ENCODE measurements at places on chromosomes 7 and 10.

GRCh38 chr10:125149036-125149679, 11.2 kb downstream of the CTBP2 start:
- no peak for DNase-seq

GRCh38 chr10:65675236-65675635, 1250.6 kb upstream of the LRRTM3 start:
- no peak for DNase-seq

- DNase-seq, result no peak
Measured at GRCh38 chr7:67636348-67637022, 639.9 kb downstream of the TYW1 start.

- DNase-seq, result peak; percentile 62
Measured at GRCh38 chr7:128933180-128933891, 4.4 kb upstream of the IRF5 start.

- DNase-seq, result no peak
Measured at GRCh38 chr7:31788445-31788844, 101.4 kb downstream of the PPP1R17 start.

- DNase-seq, result no peak
Measured at GRCh38 chr7:27516421-27516820, 146.3 kb downstream of the HIBADH start.

DNA sequence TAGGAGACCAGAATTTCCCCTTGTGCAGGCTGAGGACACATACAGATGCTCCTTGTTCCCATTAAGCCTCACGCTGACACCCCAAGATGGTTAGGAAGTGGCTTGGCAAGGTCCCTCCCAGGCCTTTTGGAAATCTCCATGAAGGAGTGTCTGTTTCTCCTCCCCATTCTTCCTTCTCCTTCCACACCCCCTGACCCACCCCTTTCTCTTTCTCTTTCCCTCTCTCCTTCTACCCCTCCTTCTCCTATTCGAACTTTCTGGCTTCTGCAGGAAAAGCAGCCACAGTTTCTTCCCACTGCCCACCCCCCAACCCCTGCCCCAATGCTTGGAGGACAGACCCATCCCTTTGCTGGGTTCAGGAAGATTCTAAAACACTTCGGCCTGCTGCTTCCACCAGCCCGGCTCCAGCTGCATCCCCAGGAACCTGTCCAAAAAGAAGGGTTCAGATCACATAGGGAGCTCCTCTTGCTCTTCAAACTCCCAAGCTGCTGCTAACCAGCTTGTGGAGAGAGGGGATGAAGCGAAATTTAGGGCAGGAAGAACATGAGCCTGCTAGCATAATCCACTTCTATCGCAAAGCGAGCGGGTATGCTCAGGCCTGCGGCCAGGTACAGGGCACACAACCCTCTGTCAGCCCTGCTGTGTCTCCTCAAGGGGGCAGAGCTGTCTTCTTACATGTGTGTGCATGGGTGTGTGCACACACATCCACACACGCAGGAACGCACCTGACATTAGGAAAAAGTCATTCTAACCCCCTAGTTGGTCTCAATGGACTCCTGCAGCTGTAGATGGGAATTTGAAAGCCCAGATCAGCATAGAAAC, 80.4 kb downstream of the PPP1R3C start:
- no peak for DNase-seq

- no peak for DNase-seq
Measured at GRCh38 chr10:102615361-102615760, 28.9 kb upstream of the TRIM8 start.

DNA sequence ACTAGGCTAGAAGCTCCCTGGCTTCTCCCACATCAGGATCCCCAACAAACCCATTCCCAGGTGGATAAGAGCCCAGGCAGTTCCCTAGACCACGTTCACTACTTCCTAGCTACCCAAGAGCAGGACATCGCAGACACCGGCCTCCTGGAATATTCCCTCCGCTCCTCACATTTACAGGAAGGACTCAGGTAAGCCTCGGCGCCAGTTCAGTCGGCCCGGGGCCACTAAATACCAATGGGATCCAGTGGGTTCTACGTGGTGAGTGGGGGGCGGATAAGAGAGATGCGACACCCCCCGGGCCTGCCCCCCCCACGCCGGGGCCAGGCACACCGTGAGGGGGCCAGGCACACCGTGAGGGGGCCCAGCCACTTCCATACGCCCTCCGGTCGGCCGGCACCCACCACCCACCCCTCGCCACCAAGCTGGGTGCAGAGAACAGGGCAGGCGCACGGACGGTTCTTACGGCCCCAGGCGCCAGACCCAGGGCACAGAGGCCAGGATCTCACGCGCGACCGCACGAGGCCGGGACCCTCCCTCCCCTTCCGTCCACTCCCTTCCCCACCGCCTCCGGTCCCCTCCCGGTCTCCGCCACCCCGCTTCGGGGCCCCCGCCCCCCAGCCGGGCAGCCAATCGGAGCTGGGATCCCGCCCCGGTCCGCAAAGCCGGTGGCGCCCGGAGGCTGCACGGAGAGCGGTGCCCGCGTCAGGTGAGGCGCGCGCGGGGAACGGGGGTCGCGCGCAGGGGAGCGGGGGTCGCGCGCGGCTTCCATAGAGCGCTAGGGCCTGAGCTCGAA, at the start of gene BLVRA:
TSS of gene BLVRA (plus strand) at position 652 of the 793 bp plus-strand sequence. CDS start 12,479 bp downstream, outside the sequence.
- DNase-seq, result peak; percentile 71

DNA sequence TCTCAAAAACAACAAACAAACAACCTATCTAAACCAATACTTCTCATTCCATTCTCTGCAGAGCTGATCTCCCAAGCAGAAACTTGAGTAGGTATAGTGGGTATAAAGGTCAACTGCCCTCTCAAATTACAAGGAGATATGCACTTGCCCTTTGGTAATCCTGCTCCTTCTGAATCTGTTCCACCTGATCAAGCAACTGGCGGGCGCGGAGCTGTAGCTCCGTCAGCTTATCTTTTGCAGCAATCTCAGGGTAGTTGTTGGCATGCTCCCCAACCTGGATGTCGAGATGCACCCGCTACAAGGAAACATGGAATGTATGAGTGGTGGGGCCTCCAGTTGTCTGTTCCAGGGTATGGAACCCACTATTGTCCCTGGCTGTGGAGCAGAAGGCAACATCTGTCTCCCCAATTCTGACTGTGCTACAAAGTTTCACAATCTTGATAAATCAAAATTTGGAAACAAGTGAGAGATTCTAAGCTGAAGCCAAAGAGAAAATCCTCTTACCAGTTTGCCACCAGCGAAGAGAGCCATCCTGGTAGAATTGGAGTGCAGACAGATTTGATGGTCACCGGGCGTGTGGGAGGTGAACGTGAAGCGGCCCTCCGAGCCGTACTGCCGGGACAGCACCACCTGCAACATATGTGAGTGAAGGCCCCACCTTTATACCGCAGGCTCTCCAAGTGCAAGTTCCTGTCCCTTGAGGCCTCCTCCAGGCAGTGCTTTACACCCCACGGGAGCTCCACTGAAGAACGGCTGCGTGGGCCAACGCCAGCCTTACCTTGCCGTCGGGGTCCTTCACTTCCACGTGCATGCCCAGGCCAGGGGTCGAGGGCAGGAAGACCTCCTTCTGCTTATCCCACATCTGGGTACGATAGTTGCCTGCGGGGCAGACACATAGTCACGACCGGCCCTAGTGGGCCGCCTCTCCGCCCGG, 819 bp downstream of the TMED4 start:
- DNase-seq, result peak; percentile 68

GRCh38 chr10:21246178-21246577, 279.3 kb downstream of the SKIDA1 start:
- no peak for DNase-seq

DNA sequence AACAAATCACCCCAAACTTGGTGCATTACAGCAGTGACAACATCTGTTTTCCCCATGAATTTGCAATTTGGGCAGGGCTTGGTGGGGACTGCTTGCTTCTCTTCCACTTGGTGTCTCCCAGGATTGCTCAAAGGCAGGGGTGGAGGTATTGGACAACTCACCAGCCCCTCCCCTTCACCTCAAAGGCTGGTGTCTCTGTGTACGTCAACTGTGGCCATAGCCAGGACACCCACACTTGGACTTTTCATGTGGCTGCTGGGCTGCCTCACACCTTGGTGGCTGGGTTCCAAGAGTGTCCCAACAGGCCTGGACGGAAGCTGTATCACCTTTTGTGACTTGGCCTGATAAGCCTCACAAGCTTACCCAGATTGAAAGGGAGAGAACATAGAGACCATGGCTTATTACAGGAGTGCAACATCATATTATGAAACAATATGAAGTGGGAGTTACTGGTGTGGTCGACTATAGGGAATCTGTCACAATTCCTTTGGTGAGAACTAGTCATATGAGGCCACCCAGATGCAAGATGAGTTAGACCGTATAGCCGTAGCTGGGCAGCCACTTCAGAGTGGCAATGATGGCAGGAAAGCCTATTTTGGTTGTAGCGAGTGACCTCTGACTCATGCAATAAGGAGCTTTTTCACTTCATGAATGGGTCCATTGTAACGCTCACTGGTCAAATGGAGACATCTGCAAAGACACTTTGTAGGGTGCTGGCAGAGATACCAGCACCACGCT, 187.6 kb upstream of the ITGB1 start:
- DNase-seq, result no peak

GRCh38 chr10:127012769-127013152, 107.5 kb downstream of the DOCK1 start:
- DNase-seq, result no peak

GRCh38 chr7:45036796-45037195, 36.8 kb downstream of the CCM2 start:
- no peak for DNase-seq

- peak; percentile 56 for DNase-seq
Measured at GRCh38 chr7:26156451-26157420, 4.7 kb downstream of the NFE2L3 start.

DNA sequence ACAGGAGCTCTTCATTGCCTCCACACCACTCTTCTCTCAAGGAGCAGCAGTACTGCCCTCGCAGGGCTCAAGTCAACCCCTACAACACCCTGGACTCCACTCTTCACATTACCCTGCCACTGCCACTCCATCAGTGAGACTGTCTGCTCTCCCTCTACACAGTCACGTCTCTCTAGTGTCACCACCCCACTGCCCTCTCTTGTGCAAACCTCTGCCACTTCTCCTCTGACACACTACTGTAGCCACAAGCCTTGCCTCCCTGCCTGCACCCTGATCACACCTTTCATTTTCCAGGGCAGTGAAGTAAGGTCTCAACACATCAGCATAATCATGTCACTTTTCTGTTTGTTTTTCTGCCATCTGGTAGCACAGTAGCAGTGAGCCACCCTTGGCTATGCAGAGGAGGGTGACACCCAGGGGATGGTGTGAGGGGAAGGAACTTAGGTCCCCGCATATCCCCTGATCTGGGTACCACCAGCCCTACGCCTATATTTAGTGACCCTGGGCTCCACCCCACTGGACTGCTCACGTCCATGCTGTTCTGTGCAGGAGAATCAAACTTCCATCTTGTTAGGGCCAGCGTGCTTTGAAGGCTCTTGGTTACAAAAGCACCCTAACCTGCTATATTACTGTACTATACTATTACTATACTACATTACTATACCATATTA, 1.6 kb downstream of the C10orf143 start:
- peak; percentile 19 for DNase-seq

GRCh38 chr7:97064972-97065587, 40.4 kb upstream of the DLX5 start:
- DNase-seq, result peak; percentile 37

DNA sequence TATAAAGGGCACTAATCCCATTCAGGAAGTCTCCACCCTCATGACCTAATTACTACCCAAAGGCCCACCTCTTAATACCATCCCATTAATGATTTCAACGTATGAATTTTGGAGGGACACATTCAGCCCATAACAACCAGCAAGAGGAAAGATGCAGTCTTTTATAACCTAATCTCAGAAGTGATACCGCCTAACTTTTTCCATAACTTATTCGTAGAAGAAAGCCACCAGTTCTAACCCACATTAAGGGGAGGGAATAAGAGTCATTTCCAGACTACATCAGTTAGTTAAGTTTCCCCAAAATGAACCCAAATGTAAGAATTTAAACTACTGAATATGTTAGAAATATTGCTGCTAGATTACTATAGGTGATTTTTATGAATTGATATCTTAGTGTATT, 32.1 kb upstream of the LHFPL3 start:
- no peak for DNase-seq

DNA sequence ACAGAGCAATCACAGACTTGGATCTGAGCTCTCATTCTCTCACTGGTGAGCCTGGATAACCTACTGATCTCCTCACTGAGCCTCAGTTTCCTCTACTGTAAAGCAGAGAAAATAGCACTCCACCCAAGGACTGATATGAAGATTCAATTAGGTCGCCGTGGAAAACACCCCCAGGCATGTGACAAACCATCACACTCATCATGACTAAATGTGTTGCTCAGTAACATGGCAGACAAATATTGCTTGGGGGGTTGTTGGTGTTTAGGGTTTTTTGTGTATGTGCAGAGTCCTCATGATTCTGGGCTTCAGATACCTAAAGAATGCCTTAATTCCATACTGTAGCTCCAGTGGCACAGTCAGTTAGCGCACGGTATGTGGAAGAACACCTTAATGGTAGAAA, 122.1 kb upstream of the TCF7L2 start:
- no peak for DNase-seq

DNA sequence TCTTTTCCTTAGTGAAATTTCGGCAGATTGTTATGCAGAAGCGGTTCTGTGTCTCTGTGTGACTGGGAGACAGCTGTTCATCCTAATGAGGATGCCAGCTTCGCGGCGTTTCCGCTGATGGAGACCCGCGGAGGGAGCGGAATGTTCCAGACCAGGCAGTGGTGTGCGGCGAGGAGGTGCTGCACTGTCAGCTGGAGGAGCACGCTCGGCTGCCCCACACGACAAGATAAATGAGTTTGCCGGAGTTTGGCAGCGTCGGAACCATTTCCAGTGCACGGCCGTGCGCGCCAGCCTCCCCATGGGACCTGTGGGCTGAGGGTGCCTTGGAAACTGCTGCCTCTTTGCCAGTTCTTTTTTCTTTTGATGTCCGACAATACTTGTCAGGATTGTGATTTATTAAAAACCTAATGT, 64.6 kb downstream of the WDR37 start:
- no peak for DNase-seq

GRCh38 chr10:71302874-71303568, 16.0 kb upstream of the SLC29A3 start:
- DNase-seq, result peak; percentile 32

GRCh38 chr10:68732651-68733050, 11.6 kb downstream of the CCAR1 start:
- DNase-seq, result no peak

GRCh38 chr10:44925224-44925623, 14.1 kb downstream of the TMEM72 start:
- no peak for DNase-seq

GRCh38 chr7:12949060-12949931, 261.9 kb downstream of the ARL4A start:
- no peak for DNase-seq

- no peak for DNase-seq
Measured at GRCh38 chr7:117951691-117952280, 78.5 kb upstream of the CTTNBP2 start.

DNA sequence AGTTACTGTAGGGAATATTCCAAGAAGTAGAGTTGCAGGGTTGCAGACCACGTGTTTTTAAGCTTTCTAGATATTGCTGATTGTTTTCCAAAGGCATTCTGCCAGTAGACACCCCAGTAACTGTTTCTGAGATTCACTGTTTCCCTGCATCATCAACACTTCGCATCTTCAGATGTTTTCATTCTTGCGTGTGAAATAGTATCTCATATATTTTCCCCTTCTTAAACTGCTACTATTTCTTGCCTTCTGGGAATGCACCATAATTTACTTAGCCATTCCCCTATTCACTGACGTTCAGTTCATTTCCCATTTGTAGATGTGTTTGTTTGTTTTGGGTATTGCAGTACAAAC, 30.7 kb downstream of the ALOX5 start:
- no peak for DNase-seq

GRCh38 chr7:36088966-36089365, 64.1 kb upstream of the EEPD1 start:
- no peak for DNase-seq

Data from activated CD4-positive, alpha-beta T cell treated with anti-CD3 and anti-CD28 coated beads, Interleukin-2, amount 10 ng/mL, durations not matched to agents 7 days and 5 days (primary cell).